ENCODE measurements at places on chromosomes 5 and 9.

GRCh38 chr5:167694325-167695147 is 596.9 kb upstream of the WWC1 start:
- no peak for DNase-seq

DNA sequence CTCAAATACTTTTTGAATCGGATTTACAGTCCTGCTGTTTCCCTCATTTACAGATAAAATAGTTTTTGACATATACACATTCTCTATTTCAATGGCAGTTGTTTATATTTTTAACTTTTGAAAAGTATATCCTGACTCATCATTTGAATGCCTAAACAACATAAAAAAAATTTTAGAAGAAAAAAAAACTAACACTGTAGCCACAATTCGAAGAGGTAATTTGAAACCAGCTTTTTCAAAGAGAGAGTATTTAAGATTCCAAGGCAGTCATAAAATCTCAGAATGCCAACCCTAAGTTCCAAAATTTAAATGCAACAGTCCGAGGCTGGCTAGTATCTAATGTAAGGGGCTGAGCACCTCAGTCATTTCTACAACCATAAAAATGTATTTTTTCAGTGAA is 626.8 kb downstream of the DNAH5 start:
- no peak for DNase-seq

- no peak for DNase-seq
These were observed 119.1 kb upstream of the NR5A1 start for GRCh38 chr9:124626276-124626675.

- DNase-seq, result no peak
These were observed 277.6 kb upstream of the TRPC7 start for GRCh38 chr5:136642976-136643375.

- no peak for DNase-seq
These were observed 1594.1 kb downstream of the EFNA5 start for GRCh38 chr5:106076655-106077054.

DNA sequence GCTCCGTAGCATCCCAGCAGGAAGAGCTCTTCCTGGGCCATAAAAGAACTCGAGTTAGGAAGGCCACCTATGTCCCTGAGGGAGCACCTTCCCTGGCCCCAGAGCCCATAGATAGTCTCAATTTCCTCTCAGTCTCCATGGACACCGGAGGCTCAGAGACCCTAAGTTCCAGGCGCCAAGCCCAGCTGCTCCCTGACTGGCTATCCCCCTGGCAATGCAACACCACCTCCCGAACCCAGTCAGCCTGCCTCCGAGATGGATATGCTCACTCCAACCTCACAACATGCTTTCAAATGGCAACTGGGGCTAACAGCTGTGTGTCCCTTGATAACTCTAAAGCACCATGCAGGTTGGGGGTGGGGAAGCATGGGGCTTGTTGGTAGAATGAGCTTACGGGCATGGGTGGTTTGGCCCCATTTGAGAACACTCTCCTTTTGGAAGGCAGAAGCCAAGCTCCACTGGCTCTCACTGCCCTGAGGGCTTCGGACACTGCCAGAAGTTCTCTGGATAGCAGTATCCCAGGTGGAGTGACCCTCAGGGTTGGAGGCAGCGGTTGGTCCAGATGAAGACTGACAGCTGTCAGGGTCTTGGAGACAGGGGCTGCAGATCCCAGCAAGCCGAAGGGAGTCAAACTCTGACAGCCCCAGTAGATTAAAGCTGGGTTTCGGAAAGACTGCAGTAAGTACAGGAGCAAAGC is 165.3 kb downstream of the PAX5 start:
- DNase-seq, result no peak

GRCh38 chr5:59609501-59610265 is 283.8 kb downstream of the PDE4D start:
- DNase-seq, result peak; percentile 36

GRCh38 chr9:136875155-136875554 is 9.0 kb upstream of the EDF1 start:
- no peak for DNase-seq

GRCh38 chr5:151093476-151093889 is 12.6 kb upstream of the TNIP1 start:
- no peak for DNase-seq

- DNase-seq, result no peak
These were observed 13.1 kb downstream of the DAP start for GRCh38 chr5:10747678-10748622.

- DNase-seq, result no peak
These were observed 23.6 kb downstream of the CAMK2A start for GRCh38 chr5:150265870-150266383.

GRCh38 chr5:149040421-149040820 is 22.4 kb downstream of the SH3TC2 start:
- no peak for DNase-seq

DNA sequence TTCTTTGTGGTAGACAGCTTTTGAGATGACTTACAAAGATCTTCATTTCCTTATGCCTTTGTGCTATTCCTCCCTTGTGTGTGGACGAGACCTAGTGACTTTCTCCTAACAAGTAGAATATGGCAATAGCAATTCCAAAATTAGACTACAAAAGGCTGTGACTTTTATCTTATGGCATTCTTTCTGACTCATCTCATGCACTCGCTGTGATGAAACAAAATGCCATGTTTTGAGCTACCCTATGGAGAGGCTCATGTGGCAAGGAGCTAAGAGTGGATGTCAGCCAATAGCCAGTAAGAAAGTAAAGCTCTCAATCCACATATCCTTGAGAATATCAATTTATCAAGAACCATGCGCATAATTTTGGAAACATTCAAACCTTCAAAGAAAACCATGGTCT is 380.5 kb upstream of the SMC2 start:
- DNase-seq, result no peak

GRCh38 chr5:60354311-60354710 is 345.7 kb downstream of the DEPDC1B start:
- DNase-seq, result no peak

- no peak for DNase-seq
These were observed 136.0 kb upstream of the EFNA5 start for GRCh38 chr5:107806705-107807104.

GRCh38 chr5:179427676-179428056 is 82.4 kb upstream of the ADAMTS2 start:
- no peak for DNase-seq

- DNase-seq, result no peak
These were observed 46.2 kb downstream of the ASS1 start for GRCh38 chr9:130490981-130491380.

DNA sequence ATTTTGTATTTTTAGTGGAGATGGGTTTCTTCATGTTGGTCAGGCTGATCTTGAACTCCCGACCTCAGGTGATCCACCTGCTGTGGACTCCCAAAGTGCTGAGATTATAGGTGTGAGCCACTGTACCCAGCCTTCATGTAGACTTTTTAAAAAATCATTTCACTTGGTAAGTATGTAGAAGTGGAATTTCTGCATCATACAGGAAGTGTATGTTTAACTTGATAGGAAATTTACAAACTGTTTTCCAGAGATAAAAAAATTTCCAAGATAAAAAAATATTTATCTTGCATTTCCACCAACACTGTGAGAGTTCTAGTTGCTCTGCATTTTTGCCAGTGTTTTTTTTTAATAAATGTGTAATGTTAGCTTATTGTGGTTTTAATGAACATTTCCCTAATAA is 155.8 kb downstream of the ZNF608 start:
- no peak for DNase-seq

GRCh38 chr9:128365525-128365924 is 5.6 kb upstream of the URM1 start:
- DNase-seq, result no peak

DNA sequence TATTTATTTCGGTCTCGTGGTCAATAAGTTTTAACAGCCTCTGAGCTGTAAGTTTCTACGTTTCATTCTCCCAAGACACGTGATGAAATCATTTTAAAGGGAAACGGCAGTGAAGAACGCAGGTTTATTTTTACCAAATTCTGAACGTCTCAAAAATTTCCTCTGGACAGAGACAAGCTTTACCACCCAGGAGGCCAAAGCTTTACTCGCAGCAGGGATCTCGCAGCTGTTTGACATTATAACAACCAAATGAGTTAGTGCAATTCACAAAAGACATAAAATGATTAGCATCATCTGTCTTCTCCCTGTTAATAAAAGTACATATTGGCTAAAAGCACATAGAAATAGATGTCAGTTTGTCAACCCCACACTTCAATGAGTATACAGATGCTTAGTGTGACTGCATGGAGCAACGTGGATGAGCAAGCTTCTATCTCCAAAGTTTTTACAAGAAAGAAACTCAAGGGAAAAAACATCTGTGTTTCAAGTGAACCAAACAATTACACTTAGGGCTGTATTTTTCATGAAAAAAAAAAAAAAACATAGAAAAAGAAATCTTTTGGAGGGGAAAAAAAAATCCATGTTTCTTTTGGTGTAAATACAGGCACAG is 2.5 kb downstream of the SEMA5A start:
- DNase-seq, result no peak

- no peak for DNase-seq
These were observed 13.0 kb downstream of the SLC38A9 start for GRCh38 chr5:55699041-55699688.

DNA sequence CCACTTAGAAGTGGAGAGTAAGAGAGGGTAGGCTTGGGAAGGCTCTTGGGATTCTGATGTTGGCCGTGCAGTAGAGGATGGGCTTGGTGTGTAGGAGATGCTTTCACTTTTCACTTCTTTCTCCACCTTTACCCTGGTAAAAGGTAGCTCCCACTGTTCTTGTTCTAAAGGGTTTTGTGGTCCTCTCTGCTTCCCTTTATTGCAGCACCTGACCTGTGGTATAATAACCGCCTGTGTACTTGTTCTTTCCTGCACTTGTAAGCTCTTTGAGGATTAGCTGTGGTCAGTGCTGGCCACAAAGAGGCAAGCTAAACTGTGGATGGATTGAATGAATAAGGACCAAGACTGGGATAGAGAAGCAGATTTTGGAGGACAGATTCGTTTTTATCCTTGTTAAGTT is 25.2 kb downstream of the KDM4C start:
- no peak for DNase-seq

DNA sequence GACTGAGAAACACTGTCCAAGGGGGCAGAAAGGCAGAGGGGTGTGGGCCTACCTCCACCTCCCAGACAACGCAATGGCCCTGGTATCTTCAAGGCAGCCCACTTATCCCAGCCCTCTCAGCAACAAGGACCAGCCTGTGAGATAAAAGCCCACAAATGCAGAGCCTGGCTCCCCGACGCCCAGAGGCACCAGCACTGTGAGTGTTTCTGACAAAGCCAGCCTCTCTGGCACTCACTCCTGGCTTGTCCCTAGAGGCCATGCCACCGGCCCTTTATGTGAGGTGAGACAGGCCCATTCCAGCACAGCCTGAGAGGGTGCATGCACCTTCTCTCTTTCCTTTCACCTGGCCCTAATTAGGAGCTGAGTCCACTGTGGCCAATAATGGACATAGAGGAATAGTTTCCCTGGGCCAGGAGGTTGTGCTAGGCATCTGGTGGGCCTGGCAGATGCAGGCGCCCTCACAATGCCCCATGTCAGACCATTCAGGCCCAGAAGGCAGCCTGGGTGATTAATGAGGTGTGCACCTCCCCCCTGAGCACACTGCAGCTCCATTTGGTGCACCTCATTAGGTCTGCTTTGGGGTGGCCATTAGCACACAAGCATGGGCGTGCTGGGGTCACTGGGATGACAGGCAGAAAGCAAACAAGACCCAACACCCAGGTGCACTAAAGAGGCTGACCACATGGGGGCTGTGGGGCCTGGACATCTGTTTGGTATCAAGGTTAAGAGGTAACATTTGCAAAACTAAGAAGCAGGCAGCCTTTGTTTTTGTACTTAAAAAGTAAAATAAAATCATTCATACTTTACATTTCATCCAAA is 176.0 kb downstream of the MED10 start:
- no peak for DNase-seq

DNA sequence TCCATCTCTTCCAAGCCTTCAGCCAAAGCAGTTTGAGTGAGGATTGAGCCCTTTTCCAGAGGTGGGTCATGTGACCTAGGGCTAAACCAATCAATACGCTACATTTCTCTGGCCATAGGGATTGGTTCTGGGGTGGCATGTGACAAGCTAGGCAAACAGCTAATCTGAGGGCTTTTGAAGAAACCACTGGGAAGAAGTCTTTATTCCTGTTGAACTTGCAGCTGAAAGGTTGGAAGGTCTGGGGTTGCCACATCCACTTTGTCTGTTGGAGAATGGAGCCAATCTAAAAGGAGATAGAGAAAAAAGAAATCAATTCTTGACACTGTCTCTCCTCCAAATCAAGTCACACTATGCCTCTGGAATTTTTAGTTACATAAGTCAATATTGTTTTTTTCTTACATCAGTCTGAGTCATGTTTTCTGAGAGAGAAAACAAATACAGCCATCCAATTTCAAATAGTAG is 637.8 kb upstream of the WWC1 start:
- no peak for DNase-seq

- no peak for DNase-seq
These were observed 68.6 kb upstream of the ADAMTS2 start for GRCh38 chr5:179413711-179414458.

DNA sequence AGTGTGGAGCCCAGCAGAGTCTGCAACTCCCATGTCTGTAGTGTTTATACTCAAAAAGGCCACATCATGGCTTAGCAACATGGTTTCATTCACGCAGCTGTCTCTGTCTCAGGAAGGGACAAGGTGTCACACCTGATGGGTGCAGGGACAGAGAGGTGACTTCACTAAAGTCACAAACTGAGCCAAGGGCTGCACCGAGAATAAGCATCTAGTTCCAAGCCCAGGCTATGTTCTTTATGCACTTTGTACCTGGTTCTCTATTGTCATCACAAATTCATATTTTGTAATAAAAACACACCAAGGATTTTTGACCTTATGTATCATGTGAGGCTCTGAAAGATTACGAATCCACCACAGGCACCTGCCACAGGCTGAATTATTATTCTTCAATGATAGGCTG is 64.9 kb upstream of the STK32A start:
- DNase-seq, result no peak

- no peak for DNase-seq
These were observed 120.3 kb upstream of the SPATA31C2 start for GRCh38 chr9:88258601-88259000.

- no peak for DNase-seq
These were observed 36.9 kb upstream of the RXRA start for GRCh38 chr9:134289241-134289875.

GRCh38 chr5:177123789-177124485 is 9.6 kb upstream of the NSD1 start:
- no peak for DNase-seq

DNA sequence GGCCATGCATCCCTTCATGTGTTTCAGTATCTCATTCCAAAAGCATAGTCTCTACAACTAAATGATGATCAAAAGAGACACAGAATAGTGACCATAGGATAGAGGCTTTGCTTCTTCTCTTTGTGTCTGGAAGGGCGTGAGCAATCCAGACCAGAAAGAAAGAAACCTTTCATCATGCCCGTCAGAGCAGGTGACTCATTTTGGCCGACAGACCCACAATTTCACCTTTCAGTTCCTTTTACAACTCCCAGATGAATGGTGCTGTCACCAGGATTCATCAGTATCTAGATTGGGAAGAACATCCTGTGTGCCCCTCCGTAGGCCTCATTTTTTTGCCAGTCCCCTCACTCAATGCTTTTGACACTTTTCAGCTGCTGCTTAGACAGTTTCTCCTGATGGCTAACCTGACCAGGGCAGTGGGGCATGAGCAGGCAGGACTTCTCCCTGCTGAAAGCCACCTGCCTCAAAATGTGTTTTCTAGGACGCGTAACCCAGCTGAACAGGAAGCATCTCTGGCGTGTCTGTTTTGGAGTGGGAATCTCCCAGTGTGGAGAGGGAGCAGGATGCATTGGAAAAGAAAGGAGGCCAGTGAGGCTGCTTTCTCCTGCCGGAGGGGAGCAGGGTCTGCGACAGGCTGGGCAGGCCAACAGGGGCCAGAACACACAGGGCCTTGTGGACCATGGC is 21.2 kb downstream of the ABLIM3 start:
- DNase-seq, result no peak

Data from activated T-cell treated with anti-CD3 and anti-CD28 coated beads, Interleukin-2, amount 50 U/mL, for 72 hours (primary cell).